Uterine smooth muscle cell (primary cell): ENCODE measurements at places on chromosomes 11 and 22. TPM values are rescaled to one million over a fixed set of nuclear protein-coding genes. Genes with fewer than 3 reads are reported as not detected.

The SLC22A25 gene
- not detected in 2 replicates for total RNA-seq

The MB gene
- total RNA-seq = not detected in 2 replicates

The TMEM191C gene
- total RNA-seq = 0.66 and 1.5 TPM in 2 replicates

The MRGPRD gene
- not detected in 2 replicates for total RNA-seq

The SHISA8 gene
- total RNA-seq = not detected in 2 replicates

The TFIP11 gene
- 40.1 and 44.9 TPM in 2 replicates for total RNA-seq

The CELF1 gene
- total RNA-seq = 114 and 128 TPM in 2 replicates

The APOL6 gene
- 26.0 and 28.7 TPM in 2 replicates for total RNA-seq

The MPZL2 gene
- 0.22 and 0.25 TPM in 2 replicates for total RNA-seq

The C11orf24 gene
- total RNA-seq = 28.6 and 68.5 TPM in 2 replicates

The MMP27 gene
- total RNA-seq = not detected in 2 replicates

The RASSF10 gene
- total RNA-seq = not detected in 2 replicates
